ENCODE measurements at places on chromosomes 1 and 21.

DNA sequence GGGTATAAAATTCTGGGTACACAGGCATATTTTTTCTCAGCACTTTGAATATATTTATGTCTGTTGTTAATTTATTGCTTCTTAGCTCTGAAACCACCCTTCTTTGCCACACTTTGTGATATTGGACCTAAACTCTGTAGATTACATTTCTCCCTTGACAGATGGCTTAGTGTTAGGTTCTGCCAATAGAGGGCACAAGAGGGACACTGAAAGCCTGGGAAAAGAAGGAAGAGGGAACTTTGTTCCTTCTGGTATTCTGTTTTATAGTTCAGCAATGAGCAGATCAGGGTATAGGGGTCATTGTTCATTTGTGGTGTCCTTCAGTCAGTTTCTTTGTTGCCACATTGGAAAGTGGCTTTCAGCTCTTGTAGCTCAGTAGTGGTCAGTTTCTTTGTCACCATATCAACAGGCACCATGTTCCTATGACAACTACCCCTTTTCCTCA, 423.5 kb upstream of the PROX1 start:
- no peak for DNase-seq

DNA sequence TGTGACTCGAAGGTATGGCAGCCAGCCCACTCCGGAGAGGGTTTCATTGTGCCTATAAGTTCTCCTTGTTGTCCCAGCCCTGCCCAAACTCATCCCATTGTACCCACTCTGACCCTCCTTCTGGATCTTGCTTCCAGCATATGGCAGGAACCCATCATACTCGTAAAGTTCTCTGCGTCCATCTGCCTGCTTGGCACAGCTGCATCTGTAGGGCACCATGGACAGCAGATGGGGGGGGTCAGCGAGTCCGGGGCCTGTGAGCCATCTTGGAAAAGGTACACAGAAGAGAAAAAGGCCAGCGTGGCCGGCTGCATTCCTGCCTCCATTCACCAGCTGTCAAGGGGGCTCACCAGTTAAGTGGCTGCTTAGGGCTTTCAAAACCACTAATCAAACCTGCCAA, 94.9 kb upstream of the IGSF21 start:
- DNase-seq = no peak

DNA sequence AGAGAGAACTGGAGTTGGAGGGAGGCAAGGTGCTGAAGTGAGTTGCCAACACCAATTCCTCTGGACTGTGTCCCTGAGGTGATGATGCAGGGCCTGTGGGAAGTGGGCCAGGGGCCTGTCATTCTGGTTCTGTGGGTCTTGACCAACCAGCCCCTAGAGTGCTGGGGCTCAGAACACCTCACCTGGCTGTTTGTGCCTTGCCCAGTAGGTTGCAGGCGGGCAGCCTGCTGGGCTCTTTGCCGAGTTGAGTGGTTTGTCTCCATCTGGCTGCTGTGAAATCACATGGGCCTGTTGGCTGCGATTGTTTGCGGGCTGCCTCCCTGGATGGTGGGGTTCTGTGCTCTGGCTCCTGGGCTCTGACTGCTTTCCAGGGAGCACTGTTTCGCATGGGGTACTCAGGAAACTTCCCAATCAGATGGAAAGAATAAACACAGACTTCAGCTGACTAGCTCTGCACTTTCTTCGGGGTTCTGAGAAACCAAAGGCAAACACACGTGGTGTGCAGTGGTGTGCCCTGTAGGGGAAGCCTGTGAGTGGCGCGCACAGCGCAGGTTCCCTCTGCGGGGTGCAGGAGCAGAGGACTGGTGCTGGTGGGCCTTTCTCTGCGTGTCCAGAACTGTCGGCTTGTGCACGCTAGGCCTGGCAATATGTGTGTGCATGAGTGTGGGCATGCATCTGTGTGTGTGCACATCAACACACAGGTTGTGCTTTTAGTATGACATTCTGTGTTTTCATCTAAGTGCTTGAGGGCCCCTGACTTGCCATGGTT, 95.1 kb downstream of the RHOU start:
- no peak for DNase-seq

GRCh38 chr1:10078494-10078893, 45.7 kb downstream of the UBE4B start:
- no peak for DNase-seq

DNA sequence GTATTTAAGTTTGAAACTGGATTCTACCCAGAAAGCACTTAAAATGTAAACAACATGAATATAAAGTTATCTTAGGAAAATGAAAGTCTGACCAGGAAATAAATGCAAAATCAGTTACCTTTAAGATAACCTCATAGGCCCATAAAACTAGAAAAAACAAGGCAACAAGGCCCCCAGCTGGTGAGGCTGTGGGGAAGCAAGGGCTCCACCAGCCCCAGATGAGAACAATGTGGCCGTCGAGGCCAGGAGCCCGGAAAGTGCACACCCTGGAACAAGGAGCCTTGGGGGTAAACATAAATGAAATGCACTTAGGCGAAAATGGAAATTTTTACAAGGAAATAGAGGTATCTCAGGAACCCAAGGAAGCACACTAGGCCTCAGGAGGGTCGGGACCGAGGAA, 37.9 kb upstream of the BMP8B start:
- no peak for DNase-seq

GRCh38 chr1:236550961-236551851, 27.4 kb downstream of the LGALS8 start:
- DNase-seq = no peak

Measured in fibroblast of skin of right quadriceps (primary cell).